ENCODE measurements at places on chromosomes 6 and 20.

GRCh38 chr6:43211955-43212354 lies 17.3 kb downstream of the DNPH1 start:
- DNase-seq: no peak

DNA sequence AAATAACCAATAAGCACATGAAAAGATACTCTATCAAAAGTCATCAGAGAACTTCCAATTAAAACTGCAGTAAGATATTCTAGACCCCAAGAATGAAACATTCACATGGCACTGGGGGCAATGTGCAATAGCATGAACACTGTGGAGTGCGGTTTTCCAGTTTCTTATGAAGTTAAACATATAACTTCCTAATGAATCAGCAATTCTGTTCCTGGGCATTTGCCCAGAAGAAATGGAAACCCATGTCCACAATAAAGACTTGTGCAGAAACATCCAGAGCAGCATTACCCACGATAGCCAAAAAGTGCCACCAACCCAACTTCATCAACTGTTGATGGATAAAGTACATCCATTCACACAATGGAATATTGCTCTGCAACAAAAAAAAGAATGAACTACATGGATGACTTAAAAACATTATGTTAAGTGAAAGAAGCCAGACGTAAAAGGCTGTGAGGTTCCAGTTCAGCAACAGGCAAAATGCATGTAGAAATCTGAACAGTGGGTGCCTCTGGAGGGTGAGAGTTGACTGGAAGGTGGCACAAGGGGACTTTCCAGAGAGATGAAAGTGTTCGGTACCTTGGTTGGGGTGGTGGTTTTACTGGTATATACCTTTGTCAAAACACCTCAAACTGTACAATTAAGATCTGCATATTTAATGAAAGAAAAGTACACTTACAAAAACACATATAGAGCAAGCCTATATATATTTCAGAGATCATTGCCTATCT lies 207.2 kb upstream of the ECI2 start:
- DNase-seq: no peak

DNA sequence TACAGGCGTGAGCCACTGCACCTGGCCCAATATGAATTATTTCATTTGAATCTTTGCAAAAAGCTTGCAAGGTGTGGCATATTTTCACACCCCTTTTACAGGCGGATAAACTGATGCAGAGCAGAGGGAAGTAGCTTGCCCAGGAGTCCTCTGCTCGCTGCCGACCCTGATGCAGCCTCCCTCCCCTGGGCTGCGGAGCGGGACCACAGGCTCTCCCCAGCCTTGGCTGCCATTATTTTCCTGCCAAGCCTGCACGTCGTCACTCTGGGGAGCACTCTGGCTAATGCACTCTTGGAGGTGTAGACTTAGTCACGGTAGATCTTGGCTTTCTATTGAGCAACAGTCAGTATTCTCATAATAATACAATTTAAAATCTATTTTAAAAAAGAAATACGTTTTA lies 34.8 kb upstream of the DACT2 start:
- no peak for DNase-seq

DNA sequence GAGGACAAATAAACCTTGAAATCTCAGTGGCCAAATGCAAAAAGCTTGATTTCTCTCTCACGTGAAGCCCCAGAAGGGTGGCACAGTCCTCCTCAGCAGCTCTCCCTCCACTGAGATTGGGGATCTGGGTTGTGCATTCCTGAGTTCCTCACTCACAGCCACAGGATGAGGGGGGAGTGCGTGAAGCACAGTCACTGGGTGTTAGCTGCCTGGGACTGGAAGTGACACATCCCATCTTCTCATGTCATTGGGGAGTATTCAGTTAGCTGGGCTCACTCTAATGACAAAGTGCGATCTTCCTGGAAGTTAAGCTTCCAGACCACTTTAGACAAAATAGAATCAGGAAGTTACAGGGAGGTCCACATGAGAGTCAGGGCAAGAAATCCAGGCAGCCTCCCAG lies 192.2 kb upstream of the LRFN2 start:
- no peak for DNase-seq

GRCh38 chr20:31820228-31820627 lies 1.1 kb downstream of the MYLK2 start:
- no peak for DNase-seq

GRCh38 chr6:141169419-141169818 lies 963.3 kb upstream of the GJE1 start:
- no peak for DNase-seq

DNA sequence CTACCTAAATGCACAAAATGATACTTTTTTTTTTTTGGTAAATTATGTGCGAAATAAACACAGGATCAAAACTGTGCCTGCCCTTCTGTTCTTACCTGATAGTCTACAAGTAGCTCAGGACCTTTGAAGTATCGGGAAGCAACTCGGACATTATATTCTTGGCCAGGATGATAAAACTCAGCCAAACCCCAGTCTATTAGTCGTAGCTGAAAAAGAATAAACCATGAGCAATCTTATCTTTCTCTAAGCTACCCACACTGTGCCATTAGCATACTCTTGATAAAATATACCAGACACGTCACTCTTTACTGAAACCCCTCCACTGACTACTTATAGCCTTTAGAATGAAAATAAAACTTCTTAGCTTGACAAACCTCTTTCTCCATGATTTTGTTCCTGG lies 29.8 kb upstream of the TBC1D20 start:
- DNase-seq: no peak

GRCh38 chr6:79168695-79168980 lies 65.8 kb downstream of the HMGN3 start:
- DNase-seq: no peak
